NCI-H460 (cell line): ENCODE measurements at places on chromosomes 7 and 10.

DNA sequence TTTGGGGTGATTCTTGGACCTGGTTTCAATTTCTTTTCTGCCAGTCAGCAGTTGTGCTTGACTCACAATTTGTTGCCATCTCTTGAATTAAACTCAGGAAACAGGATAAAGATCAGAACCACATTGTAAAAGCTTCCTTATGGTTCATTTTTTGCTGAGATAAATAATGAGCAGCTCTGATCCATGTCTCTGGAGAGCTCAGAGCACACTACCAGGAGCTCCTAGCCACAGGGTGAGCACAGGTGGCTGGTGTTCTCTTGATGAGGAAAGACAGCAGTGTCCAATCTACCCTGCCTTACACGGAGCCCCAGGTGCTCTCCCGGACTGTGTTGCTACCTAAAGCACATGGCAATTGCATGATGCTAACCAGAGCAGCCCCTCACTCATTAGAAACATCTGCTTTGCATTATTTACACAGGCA lies 17.2 kb upstream of the FAM170B start:
- no peak for DNase-seq

GRCh38 chr7:52053525-52053924 lies 736.9 kb upstream of the COBL start:
- DNase-seq: no peak

DNA sequence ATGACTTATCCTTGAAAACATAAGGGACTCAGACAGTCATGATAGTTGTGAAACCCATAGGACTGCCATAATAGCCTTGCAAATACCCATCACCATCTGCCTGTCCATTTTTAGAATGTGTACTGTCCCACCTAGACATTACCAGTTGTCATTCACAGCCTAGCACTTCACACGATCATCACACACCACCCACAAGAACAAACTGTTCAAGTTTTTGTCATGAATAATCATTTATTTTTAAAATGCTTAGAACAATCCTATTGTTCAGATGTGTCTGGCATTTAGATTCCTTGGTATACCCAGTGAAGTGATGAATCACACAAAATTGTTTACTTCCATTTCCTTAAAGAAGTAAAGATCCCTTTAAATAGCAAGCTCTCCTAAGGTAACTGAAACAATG lies 46.6 kb downstream of the CCDC3 start:
- no peak for DNase-seq

- DNase-seq: no peak
Measured at GRCh38 chr7:130380861-130381455, 664 bp downstream of the CPA1 start.

DNA sequence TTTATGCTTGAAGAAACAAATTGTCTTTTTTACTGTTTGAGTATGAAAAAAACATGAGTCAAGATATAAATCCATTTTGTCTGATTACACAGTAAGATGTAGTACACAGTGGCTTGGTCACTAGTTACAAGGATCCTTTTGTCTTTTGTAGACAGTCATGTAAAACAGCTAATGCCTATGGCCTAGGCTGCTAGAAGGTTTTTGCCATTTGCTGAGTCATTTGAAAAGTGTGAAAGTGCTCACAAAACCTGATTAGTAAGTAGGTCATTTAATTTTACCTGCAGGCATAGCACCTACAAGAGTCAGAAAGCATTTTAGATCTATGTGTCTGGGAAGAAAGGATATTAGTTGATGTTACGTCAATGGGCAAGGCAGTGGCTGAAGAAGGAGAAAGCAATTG lies 819.4 kb downstream of the MAGI2 start:
- no peak for DNase-seq

GRCh38 chr7:100865938-100866728 lies 1.1 kb upstream of the TRIP6 start:
- peak; percentile 64 for DNase-seq
